ENCODE measurements at places on chromosomes 7 and 10.

DNA sequence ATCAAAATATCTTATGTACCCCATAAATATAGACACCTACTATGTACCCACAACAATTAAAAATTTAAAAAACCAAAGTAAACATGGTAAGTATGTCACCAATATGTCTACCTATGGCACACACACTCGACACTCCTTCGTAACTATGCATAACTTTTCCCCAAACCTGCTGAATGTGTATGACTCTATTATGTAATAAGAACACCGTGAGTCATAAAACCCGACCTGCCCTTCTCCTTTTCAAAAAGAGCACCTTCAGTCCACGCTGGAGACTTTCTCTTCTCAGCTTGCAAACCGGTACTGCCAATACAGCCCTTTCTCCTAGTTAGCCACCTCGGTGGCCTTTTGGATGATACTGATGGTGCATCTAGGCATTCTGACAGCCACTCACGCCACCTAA is 186.3 kb downstream of the PRPF18 start:
- no peak for DNase-seq

DNA sequence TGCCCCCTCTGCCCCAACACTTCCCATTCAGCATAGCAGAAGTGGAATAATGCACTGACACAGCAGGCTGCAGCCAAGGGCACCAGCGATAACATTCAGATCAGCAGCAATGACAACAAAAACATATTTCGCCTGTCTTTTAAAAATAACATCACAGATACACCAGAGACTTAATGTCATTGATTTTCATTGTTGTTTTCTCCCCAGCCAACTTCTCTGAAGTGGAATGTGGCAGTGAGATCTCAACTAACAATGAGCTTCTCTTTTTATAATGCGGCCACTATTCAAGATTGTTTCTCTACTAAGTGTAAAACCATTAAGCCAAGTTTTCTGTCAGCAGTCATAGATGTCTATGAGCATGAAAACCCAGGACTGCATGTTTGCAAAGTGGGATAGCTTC is 158.2 kb upstream of the TMEM229A start:
- no peak for DNase-seq

- no peak for DNase-seq
These were observed 83.0 kb upstream of the NPSR1 start for GRCh38 chr7:34575006-34575405.

- no peak for DNase-seq
These were observed 1631.5 kb upstream of the LRRTM3 start for GRCh38 chr10:65294329-65294728.

DNA sequence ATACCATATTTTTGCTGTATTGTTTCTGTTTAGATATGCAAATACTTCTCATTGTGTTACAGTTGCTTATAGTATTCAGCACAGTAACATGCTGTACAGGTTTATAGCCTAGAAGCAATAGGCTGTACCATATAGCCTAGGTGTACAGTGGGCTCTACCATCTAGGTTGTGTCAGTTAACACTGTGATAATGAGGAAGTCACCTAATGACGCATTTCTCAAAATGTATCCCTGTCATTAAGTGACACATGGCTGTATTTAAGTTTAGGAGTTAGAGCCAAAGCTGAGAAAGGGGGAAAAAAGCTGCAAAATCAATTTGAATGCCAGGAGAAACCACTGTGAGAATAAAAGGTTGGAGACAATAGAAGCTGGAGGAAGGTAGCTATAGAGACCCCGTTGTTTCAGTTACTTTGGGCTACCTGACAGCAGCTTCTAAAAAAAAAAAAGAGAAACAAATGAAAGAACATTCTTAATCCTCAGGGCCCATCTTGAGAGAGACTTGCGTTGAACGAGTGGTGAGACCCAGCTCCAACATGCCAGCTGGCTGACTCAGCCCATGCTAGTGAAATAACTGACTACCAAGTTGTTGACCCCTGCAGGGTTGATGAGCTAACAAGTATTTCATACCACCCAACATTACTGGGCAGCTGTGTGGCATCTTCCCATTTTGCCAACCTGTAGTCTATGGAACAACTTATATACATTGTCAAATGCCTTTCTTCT is 8.7 kb downstream of the STARD3NL start:
- DNase-seq = no peak

DNA sequence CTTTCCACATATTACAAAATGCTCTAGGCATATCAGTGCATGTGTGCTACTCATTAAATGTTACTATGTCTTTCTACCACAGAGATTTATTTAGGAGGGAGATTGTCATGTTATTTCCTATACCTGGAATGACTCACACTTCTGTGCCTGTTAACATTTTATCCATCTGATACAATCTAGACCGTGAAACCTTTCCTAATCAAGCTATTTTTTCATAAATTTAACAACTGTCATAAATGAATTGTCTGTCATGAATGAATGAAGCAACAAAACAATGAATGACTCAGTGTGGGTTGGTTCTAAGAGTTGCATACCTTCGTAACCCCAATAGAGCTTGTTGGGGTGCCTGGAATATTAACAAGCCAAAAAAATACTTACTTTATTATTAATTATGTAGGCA is 554.3 kb downstream of the GRM8 start:
- no peak for DNase-seq

DNA sequence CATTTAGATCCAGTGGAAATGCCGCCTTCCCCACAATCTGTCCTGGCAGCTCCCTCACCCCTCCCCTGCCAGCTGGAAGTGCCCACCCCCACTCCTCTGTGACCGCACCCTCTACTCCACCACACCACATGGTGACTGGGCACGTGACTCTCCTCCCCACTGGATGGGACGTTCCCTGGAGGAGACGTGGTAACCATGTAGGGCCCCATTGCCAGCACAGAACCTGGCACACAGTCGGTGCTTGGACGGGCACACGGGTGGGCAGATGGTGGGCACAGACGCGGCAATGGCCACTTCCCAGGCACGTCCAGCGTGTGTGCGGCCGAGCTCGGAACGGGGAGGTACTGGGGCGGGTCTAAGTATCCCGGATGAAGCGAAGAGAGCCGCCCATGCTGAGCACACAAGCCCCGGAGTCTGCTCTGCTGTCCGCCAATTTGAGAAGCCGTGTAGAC is 245.6 kb downstream of the MAD1L1 start:
- DNase-seq = no peak
